ENCODE measurements at places on chromosomes 3 and 15.

- peak; percentile 62 for DNase-seq
Observed at GRCh38 chr15:40763801-40764628, at the start of gene GCHFR. Gene GCHFR (plus strand): TSS chr15:40764068. CDS start chr15:40764181, 113 bp downstream.

DNA sequence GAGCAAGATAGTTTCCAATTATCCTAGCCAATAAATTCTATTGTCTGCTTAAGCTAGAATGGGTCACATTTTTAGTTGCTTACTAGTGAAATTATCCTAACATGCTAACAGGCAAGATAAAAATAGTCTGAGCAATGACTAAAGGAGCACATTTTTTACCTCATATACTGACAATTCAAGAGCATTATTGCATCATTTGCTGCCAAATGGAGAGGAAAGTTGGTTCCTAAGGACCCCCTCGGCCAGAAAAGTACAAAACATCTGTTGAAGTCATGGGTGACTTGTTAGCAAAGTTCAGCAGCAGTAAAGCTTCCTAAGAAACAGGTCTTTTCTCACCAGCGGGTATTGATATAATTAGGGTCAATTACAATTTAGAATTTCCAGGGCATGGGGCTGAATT, 1001.0 kb downstream of the FHIT start:
- no peak for DNase-seq

DNA sequence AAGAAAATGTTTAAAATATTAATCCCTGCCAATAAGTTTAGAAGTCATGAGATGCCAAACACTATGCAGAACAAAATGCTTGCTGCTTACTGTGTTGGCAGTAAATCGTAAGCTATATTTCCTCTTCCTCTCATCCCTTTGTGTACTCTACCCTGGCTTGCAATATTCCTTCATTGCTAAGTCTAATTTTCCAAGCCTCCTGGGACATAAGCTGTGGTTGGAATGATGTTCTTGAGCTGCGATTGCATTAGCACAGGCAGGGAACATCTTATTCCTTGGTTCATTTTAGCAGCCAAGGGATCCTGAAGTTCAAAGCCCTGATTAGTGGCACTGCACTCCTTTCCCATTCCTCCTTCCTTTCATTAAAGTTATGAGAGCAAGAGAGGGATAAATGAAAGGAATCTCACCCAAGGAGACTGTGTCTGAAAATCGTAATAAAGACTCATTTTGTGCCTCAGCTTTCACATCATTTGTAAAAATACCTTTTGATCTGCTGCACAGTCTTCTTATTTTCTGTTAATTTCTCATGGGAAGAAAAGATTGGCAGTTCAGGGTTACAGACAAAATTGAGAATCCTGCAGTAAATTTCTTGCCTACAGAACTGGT, 535.2 kb downstream of the OCA2 start:
- no peak for DNase-seq

GRCh38 chr15:38267421-38268022, 14.9 kb downstream of the SPRED1 start:
- DNase-seq = no peak

GRCh38 chr3:53705774-53706173, 140.4 kb downstream of the CHDH start:
- DNase-seq = peak; percentile 56

DNA sequence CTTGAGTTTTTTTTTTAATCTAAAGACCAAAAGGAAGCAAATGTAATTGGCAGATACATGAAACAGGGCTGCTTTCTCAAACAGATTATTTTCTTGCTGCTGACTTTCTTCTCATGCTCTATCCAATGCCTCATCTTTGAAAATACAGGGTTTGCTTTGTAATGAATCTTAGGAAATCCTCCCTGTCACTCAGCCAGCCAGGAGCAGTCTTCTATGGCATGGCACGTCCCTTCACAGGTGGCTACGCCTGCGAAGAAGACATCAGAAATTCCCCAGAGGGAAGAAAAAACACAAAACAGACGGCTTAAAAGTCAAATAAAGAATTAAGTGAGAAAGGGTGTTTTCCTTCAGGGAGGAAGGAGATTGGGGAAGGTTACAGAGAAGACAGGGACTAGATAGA, 242.5 kb downstream of the IGSF11 start:
- no peak for DNase-seq

DNA sequence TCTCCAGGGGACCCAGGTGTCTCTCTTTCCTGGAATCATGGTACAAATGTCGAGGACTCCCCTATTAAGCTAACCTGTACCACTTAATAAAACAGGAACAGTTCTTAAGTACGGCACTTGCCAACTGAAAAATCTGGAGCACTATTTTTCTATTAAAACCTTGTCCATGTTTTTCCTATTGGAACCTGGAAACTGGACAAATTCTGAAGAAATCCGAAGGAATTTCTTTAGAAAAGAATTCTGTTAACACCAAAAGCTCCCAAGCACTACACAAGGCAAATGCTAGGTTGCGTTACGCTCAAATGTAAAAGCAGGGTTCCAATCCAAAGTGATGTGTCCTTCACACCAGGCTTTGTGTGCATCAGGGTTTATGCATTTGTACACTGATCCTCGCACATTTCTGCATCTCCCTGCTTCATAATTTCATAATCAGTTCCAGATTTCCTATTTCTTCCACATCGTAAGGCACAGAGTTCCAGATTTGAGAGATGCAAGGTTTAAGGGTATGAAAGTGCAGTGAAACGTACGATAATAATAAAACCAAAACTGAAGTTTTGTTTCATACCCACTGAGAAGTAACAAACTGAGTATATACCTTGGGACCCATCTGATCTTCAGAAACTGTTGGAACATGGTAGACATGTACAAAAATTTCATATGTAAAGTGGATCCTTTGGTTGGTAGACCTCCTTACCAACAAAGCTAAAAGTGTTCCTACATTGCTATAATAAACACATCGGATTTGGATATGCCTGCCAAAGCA, 132.1 kb upstream of the WNT5A start:
- no peak for DNase-seq

- no peak for DNase-seq
Observed at GRCh38 chr3:58683466-58683865, 16.9 kb upstream of the FAM3D start.

- DNase-seq = no peak
Observed at GRCh38 chr15:84750583-84751092, 2.2 kb downstream of the ZNF592 start.

DNA sequence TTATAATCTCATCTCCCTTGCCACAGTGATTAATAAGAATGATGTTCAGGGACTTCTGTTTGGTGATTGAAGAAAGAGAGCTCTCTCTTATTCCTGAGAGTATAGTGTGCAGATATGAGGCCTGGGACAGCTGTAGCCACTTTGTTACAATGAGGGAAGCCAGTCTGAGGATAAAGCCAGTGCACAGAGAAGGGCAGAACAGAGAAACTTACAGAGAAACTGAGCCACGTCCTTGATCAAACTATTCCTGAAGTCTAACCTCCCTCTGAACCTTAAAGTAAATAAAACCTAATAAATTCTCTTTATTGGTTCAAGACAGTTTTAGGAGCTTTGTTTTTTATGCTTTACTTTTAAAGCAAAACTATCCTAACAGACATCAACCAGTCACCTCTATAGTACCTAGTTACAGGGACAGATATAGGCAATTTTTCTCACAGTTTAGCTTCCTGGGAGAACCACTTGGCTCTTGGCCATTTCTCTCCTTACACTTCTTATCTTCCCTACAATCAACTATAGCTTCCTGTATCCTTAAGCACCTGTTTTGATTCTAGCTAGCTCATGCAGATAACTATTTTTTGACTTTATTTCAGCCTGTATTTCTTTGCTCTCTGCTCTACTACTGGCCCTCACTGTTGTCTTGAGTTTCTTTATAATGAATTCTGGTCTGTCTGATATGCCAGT, 284.4 kb downstream of the SHQ1 start:
- no peak for DNase-seq

GRCh38 chr15:36160351-36160750, 419.1 kb upstream of the CDIN1 start:
- no peak for DNase-seq

DNA sequence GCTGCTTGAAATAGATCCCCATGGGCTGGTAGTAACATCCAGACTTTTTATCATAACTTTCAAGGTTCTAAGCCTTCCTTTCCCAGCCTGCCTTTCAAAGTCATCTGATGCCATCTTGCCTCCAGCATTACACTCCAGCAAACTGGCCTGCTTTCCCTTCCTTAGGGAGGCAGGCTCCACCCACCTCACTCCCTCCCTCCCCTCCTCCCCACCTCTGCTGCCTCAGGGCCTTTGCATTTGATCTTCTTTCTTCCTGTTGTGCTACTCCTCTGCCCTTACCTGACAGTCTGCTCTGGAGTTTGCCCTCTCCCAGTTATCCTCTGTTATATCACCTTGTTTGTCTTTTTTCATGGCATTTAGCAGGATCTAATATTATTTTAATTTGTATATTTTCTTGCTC, 319.5 kb downstream of the KCNH8 start:
- no peak for DNase-seq

DNA sequence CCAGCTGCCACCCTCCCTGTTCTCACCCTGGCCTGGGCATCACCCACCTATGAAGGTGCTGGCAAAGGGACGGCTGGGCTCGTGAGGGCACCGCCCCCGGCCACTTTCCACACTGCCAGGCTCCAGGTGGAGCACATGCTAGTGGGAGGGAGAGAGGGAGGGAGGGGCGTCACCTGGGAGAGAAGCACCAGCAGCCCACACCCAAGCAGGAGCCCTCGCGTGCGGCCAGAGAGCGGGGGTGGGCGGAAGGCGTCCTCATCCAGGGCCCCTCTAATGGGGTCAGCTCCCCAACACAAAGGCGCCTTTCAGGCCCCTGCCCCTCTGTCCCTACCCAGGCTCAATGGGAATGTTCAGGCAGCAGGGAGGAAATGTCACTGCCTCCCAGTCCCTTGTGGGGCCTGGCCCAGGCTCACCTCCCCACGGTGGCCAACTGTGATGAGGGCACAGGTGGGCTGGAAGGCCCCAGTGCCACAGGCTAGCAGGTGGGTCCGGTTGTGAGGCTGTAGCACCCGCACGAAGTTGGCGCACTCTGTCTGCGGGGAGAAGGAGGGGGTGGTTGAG, 3.1 kb downstream of the SEMA3G start:
- DNase-seq = no peak

DNA sequence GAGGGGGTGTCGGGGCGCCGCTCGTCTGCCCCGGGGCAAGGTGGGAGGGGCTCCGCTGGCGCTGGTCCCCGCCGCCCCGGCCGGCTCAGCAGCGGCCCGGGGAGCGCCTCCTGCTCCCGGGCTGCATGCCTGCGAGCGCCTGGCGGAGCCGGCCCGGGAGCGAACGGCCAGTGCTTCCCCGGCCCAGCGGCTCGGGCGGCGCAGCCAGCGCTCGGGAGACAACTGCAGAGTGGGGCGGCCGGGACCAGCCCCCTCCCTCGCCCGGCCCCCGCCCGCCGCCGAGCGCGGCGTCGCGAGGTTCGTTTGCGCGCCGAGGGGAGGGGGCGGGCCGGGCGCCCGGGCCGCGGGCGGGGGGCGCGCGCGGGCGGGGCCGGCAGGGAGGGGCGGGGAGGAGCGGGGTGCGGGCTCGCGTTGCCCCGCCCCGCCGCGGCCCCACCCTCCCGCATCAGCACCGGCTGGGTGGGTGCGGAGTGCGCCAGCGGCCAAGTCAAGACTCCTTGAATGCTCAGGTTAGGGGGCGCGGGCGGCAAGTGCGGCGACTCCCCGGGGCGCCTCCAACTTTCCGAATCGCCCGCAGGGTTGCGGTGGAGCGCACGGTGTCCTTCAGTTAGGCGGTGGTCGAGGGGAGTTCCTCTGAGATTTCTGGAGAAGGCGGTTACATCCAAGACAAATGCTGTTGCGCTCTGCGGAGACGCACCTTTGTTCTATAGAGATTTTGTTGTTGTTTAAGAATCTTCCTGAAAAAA, at the start of gene RGMA:
RGMA (minus strand) TSS at position 231 of the 746 bp plus-strand sequence. CDS start 279 bp downstream, outside the sequence.
- no peak for DNase-seq

- DNase-seq = no peak
Observed at GRCh38 chr3:12990306-12990705, 82.9 kb downstream of the IQSEC1 start.

DNA sequence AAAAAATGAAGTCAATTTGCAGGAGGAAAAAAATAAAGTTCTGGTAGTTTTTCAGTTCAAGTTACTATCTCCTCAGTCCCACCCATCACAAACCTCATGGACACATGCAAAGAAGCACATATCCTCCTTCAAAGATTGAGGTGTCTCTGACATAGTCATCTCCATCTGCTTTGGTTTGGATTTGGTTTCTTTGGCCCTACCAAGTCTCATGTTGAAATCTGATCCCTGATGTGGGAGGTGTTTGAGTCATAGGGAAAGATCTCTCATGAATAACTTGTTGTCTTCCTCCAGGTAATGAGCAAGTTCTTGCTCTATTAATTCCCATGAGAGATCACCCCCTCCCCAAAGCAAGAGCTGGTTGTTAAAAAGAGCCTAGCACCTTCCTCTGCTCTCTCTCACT, 446.8 kb downstream of the IGSF11 start:
- no peak for DNase-seq

GRCh38 chr15:53757906-53758305, 1.6 kb downstream of the WDR72 start:
- DNase-seq = no peak
